ENCODE measurements at places on chromosomes 1 and 21. TPM values are rescaled to one million over a fixed set of nuclear protein-coding genes. Genes with fewer than 3 reads are reported as not detected.

- DNase-seq = no peak
These were observed 55.8 kb downstream of the DOP1B start for GRCh38 chr21:36212513-36212780.

GRCh38 chr1:46289976-46290375 lies 13.4 kb downstream of the LRRC41 start:
- no peak for DNase-seq

DNA sequence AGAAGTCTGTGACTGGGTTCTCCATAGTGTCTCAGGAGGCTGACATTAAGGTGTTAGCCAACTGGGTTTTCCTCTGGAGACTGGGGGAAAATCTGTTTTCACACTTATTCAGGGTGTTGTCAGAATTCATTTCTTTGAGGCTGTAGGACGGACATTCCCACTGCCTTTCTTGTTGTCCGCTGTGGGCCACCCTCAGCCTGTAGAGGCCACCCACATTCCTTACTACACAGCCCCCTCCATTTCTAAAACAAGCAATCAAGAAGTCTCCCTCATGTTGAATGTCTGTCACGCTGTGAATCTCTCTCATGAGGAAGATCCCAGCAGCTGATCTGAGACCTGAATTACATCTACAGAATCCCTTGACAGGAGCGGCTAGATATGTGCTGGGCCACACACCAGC lies 295.5 kb upstream of the RUNX1 start:
- DNase-seq = no peak

Gene DAB1
- 118 TPM for total RNA-seq

Gene S100A7A
- not detected for total RNA-seq

DNA sequence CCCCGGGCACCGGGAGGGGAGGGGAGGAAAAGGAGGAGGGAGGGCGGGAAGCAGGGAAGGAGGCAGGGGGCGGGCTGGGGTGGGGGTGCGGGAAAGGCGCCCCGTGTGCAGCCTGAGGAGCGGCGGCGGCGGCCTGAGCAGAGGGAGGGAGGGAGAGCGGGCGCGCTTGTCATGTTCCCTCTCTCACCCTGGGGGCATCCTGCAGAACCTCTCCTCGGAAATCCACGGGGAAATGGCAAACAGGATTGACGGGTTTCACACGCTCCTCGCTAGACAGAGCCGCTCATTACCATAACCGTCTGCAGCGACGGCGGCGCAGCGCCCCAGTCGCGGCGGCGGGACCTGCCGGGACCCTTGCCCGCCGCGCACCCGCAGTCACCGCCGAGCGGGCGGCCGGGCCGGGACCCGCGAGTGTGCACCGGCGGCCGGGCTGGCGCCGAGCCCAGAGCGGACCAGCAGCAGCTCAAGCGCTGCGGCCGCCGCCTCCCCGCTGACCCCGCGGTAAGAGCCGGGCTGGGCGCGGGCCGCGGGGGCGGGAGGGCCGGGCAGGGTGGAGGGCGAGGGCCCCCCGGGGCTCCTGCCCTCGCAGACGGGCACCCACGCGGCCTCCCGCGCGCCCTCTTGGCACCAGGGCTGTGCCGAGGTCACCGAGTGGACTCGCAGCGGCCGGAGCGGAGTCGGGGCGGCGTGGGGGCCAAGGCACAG lies at the start of gene SERTAD4:
Gene SERTAD4 (plus strand): TSS at position 286 of the 705 bp plus-strand sequence. CDS start 5,165 bp downstream, outside the sequence.
- DNase-seq = no peak

- no peak for DNase-seq
These were observed 250.0 kb downstream of the GRIK3 start for GRCh38 chr1:36784147-36784859.

GRCh38 chr21:20110368-20110767 lies 887.8 kb upstream of the NCAM2 start:
- no peak for DNase-seq

GRCh38 chr1:226569879-226570547 lies 21.4 kb downstream of the STUM start:
- DNase-seq = peak; percentile 71

Gene DCLRE1B
- total RNA-seq = 5.3 TPM

- no peak for DNase-seq
These were observed 80.1 kb upstream of the CD55 start for GRCh38 chr1:207241164-207241934.

DNA sequence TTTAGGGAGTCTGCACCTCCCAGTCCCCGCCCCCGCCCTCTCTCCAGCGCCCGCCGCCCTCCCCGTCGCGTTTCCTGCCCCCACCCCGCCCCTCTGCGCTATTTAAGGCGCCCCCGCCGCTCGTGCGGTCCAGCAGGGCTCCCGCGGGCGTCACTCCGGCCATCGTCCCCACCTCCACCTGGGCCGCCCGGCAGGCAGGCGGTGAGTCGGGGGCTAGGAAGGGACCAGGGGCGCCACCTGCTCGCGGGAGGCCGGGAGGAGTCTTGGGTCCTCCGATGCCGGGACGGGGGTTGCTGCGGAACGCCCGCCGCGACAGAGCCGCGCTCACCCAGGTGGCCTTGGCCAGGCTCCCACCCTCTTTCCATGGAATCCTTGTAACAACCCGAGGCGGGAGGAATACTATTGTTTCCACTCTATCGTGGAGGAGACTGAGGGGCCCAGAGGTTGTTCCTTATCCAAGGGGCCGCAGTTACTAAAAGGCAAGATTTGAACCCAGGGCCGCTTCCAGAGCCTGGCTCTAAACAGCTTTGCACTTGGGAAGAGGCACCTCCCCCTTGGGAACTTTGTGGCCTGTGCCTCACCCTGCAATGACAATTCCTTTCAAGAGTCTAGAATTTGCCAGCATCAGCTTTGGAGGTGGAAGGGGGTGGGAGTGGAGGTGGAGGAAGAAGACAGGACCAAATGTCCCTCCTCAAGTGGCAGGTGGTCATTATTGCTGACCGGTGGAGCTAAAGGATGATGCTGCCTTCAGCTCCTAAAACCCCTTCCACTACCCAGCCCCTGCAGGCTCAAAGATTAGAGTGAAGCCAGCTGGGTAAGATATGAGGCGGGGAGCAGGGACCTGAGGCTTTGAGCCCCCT lies at the start of gene GJA4:
Gene GJA4 (plus strand): TSS at position 132 of the 860 bp plus-strand sequence. CDS start 1,215 bp downstream, outside the sequence.
- no peak for DNase-seq

Gene IQGAP3
- total RNA-seq = 0.79 TPM

DNA sequence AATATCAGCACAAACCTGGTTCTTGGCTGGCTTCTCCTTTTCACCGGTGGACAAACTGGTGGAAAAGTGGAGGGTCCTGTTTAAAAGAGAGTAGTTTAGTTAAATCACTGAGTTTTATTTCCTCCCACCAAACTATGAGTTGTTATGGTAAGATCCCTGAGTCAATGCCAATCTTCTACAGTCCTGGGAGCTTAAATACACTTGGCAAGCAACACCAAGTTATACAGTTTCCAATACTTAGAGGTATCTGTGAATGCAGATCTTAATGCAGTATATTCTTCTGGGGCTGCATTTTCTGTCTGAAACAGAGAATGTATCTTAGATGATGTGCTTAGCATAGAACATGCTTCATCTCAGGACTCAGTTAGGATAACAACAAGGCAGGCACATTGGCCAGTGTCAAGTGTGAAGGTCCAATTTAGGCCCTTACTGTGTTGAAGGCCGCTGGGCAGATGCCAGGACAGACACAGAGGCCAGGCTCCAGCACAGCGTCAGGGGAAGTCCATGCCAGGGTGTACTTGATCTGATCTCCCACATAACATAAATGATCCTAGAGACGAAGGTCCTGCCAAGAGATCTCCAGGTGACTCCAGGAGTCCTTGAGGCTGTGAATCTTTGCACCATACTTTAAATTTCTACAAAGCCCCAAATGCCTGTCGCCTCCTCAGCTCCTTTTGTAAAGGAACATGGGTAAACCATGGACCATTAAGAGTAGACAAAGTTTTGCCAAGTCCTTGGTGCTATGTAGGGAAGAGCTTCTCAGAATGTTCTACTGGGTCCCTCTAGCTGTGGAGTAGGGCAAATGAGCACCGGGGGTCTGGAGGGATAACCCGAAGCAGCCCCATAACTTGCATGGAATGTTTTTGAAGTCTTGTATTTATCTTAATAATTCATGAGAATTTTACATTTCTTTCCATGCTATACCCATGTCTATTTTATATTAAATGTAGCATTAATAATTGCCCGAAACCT lies 76.8 kb downstream of the KCNJ15 start:
- DNase-seq = no peak

DNA sequence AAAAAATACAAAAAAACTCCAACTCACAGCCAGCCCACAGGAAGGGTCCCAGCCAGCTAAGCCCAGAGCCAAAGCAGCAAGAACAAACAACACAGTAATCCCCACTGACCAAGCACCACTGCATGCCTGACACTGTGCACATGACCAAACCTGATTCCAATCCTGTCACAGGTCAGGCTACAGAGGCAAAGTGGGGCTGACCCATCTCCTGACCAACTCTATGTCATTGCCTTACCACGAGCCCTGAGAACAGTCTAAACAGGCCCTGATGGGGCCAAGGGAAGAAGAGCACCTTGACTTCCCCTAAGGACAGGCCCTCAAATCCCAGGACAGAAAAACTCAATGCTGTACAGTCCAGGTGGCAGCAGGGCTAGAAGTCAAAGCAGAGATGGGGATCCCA lies 2.4 kb downstream of the LSS start:
- no peak for DNase-seq

DNA sequence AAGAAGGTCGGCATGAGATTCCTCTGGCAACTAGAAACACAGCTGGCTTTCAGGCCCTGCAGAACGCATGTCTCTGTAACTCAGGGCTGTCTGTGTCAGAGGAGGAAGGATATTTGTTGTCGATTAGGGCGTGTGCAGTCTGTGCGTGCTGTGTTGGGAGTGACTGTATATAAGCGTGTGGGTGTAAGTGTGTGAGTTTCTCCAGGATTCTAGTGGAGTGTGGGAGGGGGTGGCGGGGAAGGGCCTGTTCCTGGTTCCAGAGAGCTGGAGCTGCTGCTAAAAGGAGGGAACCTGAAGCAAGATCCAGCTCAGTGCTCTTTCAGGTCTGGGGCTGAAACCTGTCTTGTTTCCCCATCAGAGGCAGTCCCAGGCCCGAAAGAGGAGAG lies 74.3 kb downstream of the SLC16A1 start:
- DNase-seq = no peak

Gene PM20D1
- total RNA-seq = 0.23 TPM

GRCh38 chr1:214021321-214021720 lies 33.5 kb downstream of the PROX1 start:
- DNase-seq = no peak

Gene S100A7
- total RNA-seq = not detected

- DNase-seq = no peak
These were observed 33.4 kb downstream of the LRRC53 start for GRCh38 chr1:74478979-74479378.

DNA sequence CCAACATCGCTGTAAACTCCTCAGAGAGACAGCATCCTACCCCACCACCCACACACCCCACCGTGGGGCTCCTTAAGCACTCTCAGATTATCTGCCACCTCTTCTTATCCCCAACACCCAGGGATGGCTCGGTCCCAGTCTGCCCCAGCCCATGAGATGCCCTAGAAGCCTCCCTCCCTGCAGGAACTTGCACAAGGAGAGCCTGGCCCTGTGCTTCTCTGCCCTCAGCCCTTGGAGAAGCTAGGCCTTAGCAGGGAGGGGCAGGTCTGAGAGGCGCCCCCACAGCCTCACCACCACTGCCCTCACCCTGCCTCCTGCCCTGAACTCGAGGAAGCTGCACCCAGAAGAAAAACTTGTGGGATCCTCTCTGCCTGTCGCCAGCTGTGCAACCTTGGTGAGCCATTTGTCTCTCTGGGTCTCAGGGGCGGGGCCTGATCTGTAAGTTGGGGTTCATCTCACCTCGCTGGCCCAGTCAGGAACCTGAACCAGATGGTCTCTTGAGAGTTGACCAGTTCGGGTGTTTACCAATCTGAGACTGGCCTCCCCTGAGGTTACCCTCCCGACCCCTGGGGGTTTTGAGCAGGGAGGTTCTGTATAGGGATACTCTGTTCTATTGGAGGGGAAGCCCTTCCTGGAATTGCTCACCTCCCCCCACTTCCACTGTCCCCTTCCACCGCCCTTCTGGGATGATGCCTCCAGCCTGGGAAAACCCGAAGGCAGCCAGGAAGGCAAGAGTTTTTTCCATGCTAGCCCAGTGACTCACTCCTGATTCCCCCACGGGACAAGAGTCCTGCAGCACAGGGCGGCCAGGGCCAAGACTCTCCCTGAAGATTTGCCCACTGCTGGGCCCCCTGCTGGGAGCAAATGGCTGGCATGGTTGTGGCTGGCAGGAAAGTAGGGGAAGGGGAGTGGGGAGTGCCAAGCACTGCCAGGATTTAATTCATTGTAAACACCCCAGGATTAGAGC lies at the start of gene S100A3:
Gene S100A3 (minus strand): TSS at position 537 of the 967 bp plus-strand sequence. CDS start 773 bp downstream, outside the sequence.
- DNase-seq = peak; percentile 94

- no peak for DNase-seq
These were observed 28.7 kb downstream of the KCNA3 start for GRCh38 chr1:110645821-110646735.

DNA sequence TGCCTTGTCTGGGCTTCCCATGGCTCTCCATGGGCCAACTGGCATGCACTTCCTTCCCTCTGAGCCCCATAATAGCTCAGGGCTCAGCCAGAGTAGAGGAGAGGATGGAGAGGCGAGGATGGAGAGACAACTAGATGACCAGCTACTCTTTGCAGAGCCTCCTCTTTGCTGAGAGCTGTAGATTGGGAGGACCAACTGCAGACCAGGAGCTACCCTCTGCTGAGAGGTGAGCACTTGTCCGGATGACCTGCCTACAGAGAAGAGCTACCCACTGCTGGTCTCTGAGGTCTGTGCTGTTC lies 58.0 kb upstream of the ETV3 start:
- DNase-seq = no peak

DNA sequence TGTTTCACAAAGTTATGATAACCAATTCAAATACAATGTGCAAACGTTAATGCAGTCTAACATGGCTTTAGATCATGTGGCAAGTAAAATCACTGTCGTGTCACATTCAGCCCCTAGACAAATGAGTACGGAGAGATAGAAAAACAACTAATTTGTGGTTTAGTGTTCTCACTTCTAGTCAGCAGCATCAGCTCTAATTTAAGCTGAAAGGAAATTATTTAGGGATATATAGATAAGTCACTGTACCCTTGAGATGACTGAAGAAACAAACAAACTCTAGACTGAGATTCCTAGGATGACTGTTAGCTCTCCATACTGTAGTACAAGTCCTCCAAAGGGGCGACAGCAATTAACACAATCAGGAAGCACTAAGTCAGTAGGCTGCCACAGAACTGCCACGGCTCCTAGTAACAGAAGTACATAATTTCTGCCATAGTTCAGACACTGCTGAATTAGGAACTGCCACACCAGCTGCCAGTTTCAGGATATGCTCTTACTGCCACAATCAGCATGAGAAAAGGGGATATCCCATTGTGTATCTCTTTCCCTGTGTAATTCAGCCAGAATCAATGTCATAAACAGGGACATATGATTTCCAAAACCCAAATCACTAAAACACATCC lies 150.4 kb upstream of the NEGR1 start:
- DNase-seq = no peak

Gene LCE3D
- total RNA-seq = not detected

GRCh38 chr1:246703581-246703980 lies 20.6 kb upstream of the SCCPDH start:
- DNase-seq = no peak

Gene RPTN
- not detected for total RNA-seq

GRCh38 chr1:84347932-84348555 lies 46.5 kb downstream of the SAMD13 start:
- DNase-seq = no peak

All from posterior vena cava (tissue), 2 donors.